ENCODE measurements at places on chromosomes 3 and 15.

- no peak for DNase-seq
- H3K36me3 ChIP-seq, result 0 out of 2 replicates have a peak, but pooled peaks cover 2% of the 10 kb centered on the region
- H3K4me1 ChIP-seq, result peaks cover 10% of the 10 kb centered on the region
Observed at GRCh38 chr3:149660462-149660861, 2.6 kb upstream of the WWTR1 start.

DNA sequence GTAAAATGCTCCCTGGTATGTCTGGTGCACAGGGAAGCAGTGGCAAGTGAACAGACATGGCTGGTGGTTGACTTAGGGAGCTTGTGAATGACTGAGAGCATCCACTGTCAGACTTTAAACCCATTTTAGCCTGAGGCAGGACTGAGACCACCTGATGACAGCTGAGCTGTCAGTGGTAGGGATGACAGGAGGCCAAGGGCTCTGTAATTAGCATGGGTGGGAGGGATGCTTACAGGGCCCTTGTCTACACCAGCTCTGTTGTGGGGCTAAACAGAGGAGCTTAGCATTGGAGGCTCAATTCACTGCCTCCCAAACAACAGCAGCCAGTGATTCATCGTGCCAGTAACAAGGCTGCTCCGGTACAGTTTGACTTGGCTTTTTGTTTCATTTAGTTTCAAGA, 169.4 kb downstream of the CHST2 start:
- no peaks in the 10 kb centered on the region for H3K36me3 ChIP-seq
- no peak overlapping the region for H3K4me3 ChIP-seq
- H3K27ac ChIP-seq, result no peak overlapping the region
- DNase-seq, result no peak

GRCh38 chr3:71537211-71537611, 46.3 kb downstream of the FOXP1 start:
- peak overlapping the region; percentile 93 for H3K27ac ChIP-seq
- H3K4me3 ChIP-seq, result peak overlapping the region; percentile 49
- H3K4me1 ChIP-seq, result peaks cover 61% of the 10 kb centered on the region
- peak; percentile 94 for DNase-seq
- H3K36me3 ChIP-seq, result no peaks in the 10 kb centered on the region
- no peaks in the 10 kb centered on the region for H3K27me3 ChIP-seq

DNA sequence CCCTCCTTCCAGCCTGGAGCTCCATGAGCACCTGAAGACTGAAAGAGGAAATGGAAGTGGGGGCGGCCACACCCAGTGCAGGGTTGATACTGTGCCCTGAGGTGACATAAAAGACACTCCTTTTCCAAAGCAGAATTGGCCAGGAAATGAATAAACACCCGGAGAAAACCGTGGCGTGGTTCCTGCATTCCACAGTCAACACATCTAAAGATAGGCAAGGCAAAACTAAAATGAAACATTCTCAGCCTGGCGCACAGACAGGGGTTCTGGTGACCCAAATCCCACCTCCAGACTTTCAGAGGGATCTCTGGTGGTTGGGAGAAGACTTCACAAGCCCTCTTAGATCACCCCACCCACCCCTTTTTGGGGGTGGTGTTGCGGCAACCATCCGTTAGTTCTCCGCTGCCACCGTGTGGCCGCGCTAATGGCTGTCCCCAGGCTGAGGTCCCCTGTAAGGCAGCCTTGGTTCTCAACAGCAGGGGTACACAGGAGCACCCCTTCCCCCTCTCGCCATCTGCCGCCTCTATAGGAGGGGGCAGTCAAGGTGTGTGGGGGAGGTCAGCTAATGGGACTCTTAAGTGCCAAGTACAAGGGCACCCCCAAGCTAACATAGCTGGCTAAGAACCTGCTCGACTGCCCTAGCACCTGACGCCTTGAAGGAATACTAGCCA, 2.5 kb upstream of the MST1R start:
- DNase-seq, result peak; percentile 67
- H3K27me3 ChIP-seq, result no peaks in the 10 kb centered on the region
- no peak overlapping the region for H3K27ac ChIP-seq
- H3K4me1 ChIP-seq, result peaks cover 11% of the 10 kb centered on the region
